ENCODE measurements at places on chromosomes 1 and 21. TPM values are rescaled to one million over a fixed set of nuclear protein-coding genes. Genes with fewer than 3 reads are reported as not detected.

Gene ATAD3C
- polyA plus RNA-seq = 1.3 TPM

Gene NPHS2
- polyA plus RNA-seq = not detected

Gene SOX13
- 28.6 TPM for polyA plus RNA-seq

Gene DRAXIN
- polyA plus RNA-seq = 7.4 TPM

Gene TTC39A
- 2.3 TPM for polyA plus RNA-seq

Gene AZIN2
- polyA plus RNA-seq = 0.37 TPM

Gene OLIG2
- polyA plus RNA-seq = 0.09 TPM

Gene CORT
- polyA plus RNA-seq = 0.99 TPM
